ENCODE measurements at places on chromosomes 2 and 18.

DNA sequence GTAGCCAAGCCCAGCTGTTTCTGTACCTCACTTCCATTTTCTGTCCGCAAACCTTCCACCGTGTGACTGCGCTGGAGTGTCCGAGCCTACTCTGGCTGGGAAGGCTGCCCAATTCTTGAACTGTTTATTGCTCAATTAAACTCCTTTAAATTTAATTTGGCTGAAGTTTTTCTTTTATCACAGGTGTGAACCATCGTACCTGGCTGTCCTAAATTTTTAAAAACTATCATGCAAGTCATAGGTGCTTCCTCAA, 6.2 kb upstream of the RNU2-63P start:
- no peak for DNase-seq

GRCh38 chr18:75544496-75544895, 117.0 kb upstream of the SMIM21 start:
- DNase-seq = no peak

- no peak for DNase-seq
Measured at GRCh38 chr2:108444941-108445840, 3.8 kb upstream of the GCC2 start.

GRCh38 chr2:12728221-12728777, 11.6 kb downstream of the TRIB2 start:
- DNase-seq = no peak

- no peak for DNase-seq
Measured at GRCh38 chr2:180846756-180847472, 133.5 kb upstream of the UBE2E3 start.

DNA sequence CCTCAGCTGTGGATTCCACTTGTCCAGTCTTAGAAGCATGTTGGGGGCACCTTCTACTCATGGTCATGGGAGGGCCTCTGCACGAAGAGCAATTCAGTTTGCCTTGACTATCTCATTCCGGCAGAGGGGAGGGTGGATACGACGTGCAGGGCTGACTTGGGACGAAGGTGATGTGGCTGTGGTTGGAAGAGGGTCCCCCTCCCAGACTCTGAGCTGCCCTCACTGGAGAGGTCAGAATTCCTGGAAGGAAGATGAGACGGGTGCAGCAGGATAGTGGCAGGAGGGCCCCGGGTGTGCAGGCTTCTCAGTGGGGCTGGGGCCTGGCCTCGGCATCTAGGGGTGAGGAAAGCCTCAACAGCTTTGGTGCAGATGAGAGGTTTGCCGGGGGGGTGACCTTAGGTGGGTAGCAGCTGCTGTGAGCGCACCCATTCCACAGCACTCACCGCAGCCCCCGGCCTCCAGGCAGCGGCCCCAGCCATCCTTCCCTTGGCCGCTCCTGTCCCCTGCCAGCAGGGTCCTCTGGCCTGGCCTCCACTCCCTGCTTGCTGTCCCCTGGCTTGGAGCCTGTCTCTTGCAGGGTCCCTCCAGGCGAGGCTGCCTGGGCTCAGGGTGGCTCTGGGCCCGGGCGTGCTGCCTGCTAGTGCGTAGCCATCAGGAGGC, 3.2 kb downstream of the RNPEPL1 start:
- DNase-seq = no peak

- no peak for DNase-seq
Measured at GRCh38 chr2:20666304-20667150, at the start of gene GDF7. TSS of gene GDF7 (plus strand) at chr2:20667144. CDS start at chr2:20667240, 96 bp downstream.

DNA sequence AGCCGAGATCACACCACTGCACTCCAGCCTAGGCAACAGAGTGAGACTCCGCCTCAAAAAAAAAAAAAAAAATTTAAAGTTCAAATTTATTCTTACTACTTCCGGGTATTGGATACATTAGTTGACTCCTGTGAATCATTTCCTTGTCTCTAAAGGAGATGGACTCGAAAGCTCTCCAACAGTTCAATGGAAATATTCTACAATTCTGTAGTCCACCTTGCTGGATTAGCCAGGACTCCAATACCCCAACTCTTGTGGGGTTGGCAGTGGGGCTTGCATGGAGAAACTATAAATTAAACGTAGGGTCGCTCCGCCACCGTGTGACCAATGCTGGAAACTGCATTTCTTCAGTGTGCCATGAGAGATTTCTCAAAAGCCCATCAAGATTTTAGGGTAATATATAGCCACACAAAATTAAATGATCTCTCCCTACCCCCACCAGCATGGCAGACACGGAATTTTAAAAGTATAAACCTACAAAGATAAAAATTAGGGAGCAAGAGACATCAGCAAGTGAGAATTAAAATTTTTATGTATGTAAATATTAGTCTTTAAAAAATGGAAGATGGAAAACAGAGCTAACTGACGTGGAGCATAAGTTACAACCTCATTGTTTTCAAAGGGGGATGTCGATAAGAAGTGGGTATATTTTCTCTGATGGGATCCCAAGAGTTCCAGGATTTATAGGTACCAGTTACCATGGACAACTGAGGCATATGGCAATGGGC, 27.8 kb upstream of the GAREM2 start:
- peak; percentile 20 for DNase-seq

DNA sequence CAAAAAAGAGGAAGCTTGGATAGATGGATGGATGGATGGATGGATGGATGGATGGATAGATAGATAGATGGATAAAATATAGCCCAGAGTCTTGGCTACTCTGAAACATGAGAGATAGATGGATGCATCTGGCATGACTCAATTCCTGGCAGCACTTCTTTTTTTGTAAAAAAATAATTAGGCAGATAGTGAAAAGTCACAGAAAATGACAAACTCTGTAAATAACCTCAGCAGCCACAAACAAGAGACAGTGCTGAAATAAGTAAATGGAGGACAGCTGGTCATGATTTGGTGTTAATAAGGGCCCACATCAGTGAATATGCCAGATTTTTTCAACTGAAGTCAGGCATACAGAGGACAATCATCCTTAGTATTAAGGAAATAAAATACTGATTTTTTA, 585.0 kb upstream of the GCFC2 start:
- DNase-seq = no peak

Data from iPS DF 19.7 (cell line).